SK-N-SH (cell line): ENCODE measurements at places on chromosomes 6 and 20.
A peak's percentile ranks its signal among the peaks of the same experiment; 100 is the strongest.

DNA sequence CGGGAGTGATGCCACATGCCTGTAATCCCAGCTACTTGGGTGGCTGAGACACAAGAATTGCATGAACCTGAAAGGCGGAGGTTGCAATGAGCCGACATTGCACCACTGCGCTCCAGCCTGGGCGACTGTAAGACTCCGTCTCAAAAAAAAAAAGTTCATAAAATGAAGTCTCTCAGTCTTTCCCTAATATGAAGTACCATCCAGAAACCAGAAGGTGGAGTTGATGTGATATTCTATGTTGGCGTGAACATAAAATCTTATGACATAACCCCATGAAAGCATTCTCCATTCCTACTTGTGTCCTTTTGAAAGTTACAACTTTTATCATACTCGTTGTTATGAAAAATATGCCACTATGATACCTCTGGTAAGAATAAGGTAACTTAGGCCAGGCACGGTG is 5.7 kb downstream of the SOD2 start:
- DNase-seq: no peak

DNA sequence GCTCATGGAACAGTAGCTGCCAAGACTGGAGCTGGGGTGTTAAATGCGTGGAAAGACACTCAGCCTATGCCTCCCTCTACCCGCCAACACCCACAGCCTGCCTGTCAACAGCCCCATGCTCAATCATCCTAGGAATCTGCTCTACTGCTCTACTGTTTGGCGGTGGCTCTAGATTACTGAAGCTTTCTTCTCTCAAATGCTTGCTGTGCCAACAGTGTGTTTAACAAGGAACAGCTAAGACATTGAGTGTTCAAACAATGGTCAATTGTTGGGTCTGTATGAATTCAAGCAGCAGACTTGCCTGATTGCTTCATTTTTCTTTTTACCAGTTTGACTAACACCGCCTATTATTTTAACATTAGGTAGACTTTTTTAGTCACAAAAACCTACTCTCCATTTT is 258.6 kb downstream of the SOD2 start:
- no peak for DNase-seq

- no peak for DNase-seq
Measured at GRCh38 chr20:64224351-64225170, 31.0 kb upstream of the PCMTD2 start.

DNA sequence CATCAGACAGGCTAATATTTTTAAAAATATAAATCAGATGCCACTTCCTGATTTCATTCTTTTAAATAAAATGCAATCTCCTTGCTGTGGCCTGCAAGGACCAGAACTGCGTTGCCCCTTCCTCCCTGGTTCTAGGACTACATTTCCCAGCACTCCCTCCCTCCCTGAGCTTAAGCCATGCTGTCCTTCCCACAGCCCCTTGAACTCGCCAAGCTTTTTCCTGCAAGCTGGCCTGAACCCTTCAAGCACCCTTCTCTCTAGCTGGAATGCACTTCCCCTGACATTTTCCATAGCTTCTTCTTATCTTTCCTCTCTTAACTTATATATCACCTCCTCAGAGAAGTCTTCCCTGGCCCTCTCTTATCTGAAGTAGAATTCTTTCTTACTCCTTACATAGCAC is 6.1 kb upstream of the DOK5 start:
- DNase-seq: no peak

GRCh38 chr6:79030511-79030910 is 47.5 kb downstream of the PHIP start:
- no peak for DNase-seq

DNA sequence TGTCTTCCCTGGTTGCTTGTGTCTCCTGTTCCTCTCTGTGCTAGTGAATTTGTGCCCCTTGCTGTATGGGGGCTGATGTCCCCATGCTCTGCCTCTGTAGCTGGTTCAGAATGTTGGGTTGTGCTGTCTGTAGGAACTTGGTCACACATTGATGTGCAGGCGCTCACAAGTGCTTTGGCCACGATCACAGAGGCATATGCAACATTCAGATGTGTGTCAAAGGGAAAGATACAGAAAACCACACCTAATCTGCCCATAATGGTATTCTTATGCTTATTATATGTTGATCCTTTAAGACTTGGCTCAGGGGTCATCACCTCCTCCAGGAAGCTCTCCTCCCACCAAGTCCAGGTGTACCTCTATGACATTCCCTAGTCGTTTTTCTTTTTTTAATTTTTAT is 17.1 kb upstream of the DHX35 start:
- DNase-seq: no peak

GRCh38 chr6:43949551-43949991 is 177.7 kb downstream of the MRPL14 start:
- no peak for DNase-seq

- no peak for DNase-seq
Measured at GRCh38 chr6:150908901-150909300, 43.4 kb downstream of the MTHFD1L start.

- no peak for DNase-seq
Measured at GRCh38 chr6:130457605-130458004, 91.8 kb downstream of the TMEM200A start.

- no peak for DNase-seq
Measured at GRCh38 chr6:164417537-164418261, 891.7 kb downstream of the C6orf118 start.

DNA sequence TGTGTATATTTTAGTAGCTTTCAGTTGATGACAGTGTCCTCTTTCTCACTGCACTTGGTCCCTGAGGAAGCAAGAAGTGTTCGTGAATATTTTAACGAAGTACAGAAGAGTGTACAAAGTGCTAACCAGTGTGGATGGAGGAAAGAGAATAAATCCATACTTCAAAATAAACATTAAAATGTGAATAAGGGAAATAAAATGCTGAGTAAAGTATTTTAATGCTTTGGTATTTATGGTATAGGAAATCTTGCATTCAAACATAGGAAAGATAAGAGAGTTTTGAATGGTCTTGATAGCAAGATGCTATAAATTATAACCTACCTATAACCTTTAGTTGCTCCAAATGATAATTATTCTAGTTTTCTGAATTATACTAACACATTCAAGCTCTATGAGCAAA is 493.4 kb upstream of the EYS start:
- no peak for DNase-seq

DNA sequence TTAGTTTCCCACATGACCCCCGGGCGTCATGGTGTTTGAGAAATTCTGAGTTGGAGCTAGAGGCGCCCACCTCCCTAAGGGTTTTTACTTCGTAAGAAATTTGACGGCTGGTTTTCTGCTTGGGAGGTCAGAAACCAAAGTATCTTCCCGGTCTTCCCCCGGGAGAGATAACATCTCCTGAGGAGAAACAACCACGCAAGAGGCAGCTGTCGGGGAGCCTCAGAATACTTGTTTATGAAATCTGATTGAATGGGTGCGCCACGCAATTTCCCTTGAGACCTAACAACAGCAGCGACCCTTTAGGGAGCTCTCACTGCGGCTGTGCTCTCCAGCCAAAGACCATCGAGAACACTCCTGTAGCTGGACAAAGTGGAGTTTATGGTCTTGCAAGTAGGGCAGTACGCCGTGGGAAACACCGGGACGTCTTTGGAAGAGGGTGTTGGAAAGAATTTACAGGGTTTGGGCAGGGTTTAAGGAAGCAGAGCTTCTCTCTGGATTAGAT is 608 bp upstream of the EIF2S2 start:
- DNase-seq: peak; percentile 60

- no peak for DNase-seq
Measured at GRCh38 chr6:125253881-125254280, 47.9 kb downstream of the HDDC2 start.

DNA sequence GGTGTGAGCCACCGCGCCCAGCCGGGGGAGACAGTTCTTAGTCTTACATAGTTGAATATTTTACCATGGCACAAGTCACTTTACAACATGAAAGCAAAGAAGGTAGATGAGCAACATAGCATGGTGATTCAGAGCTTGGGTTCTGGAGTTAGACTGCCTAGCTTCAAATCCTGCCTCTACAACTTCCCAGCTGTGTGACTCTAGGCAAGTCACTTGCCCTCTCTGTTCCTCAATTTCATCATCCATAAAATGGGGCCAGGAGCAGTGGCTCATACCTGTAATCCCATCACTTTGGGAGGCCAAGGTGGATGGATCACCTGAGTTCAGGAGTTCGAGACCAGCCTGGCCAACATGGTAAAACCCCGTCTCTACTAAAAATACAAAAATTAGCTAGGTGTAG is 26.3 kb downstream of the HCK start:
- no peak for DNase-seq

- no peak for DNase-seq
Measured at GRCh38 chr6:170265655-170266054, 25.2 kb downstream of the DLL1 start.

GRCh38 chr6:2094642-2095041 is 150.8 kb downstream of the GMDS start:
- DNase-seq: no peak

GRCh38 chr20:59581993-59582679 is 22.2 kb upstream of the PHACTR3 start:
- no peak for DNase-seq

GRCh38 chr6:113636357-113636824 is 220.8 kb upstream of the MARCKS start:
- no peak for DNase-seq

DNA sequence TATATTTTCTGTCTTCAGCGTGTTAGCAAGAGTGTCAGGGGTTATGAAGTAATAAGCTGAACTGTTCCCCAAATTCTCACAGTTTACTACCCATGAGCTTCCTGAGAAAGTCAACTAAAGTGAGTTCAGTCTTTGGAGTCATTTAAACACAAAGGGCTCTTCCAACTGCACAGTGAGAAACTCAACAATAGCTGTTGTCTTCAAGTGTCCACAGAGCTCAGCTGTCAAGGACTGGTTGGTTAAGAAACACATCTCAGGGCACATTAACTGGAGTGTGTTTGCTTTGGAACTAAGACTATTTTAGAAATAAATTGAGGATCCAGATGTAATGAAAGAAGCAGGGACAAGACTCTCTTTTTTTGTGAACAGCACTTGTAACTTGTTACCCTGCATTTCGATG is 241.4 kb upstream of the SOX4 start:
- no peak for DNase-seq

- no peak for DNase-seq
Measured at GRCh38 chr20:14711652-14712051, 374.2 kb upstream of the FLRT3 start.

- no peak for DNase-seq
Measured at GRCh38 chr6:75874224-75874623, 125.2 kb downstream of the MYO6 start.

DNA sequence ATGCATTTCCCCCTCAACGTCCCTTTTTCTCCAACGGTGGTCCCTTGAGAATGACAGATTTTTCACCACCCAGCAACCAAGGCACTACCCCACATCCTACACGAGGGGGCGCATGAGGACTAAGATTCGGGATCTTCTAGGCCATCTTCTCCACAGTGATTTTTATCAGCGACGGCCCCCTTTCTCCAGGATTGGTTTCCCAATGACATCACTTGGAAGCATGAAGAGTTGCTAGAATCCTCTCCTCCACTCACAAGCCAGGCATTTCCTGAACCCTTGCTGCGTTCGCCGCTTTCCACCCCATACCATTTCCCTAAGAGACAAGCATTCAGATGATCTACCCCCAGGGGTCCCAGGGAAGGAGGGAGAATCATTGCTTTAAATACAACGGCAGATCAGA is 252.0 kb downstream of the HIVEP2 start:
- peak; percentile 61 for DNase-seq

- DNase-seq: no peak
Measured at GRCh38 chr6:106470811-106471210, 110.3 kb downstream of the CRYBG1 start.

DNA sequence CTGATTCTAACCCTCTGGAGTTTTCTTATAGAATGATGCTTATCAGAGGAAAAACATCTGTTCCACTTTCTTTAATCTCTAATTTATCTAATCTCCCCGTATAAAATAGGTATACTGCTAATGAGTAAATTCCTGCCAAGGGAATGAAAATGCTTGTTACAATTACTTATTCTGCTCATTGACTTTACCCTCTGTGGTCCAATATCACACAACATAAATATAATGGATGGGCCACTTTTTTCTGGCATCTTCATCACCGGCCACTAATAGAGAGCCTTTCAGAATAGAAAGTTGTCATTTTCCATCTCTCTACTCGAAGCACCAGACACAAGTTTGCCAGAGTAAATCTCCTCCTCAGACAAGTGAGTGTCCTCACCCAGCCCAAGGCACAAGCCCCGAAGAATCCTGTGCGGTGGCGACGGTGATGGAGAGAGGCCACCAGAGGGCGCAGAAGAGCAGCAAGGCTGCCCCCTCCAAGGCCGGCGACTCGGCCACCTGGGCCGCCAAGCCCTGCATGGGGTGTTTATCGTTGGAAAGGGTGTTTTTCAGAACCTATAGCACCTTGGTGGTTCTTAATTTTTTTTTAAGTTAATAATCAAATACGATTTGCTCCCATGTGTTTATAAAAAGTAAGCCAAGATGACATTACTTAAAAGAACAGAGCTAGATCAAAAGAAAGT is 212.9 kb upstream of the ARID1B start:
- DNase-seq: peak; percentile 84

GRCh38 chr20:12318043-12318442 is 400.4 kb downstream of the BTBD3 start:
- no peak for DNase-seq

GRCh38 chr20:47241345-47241781 is 115.1 kb downstream of the ZMYND8 start:
- no peak for DNase-seq

GRCh38 chr6:18491308-18492045 is 104.3 kb downstream of the RNF144B start:
- no peak for DNase-seq

GRCh38 chr6:4010048-4010447 is 68.9 kb downstream of the FAM217A start:
- no peak for DNase-seq

- DNase-seq: no peak
Measured at GRCh38 chr6:14074476-14075094, 43.0 kb upstream of the CD83 start.

DNA sequence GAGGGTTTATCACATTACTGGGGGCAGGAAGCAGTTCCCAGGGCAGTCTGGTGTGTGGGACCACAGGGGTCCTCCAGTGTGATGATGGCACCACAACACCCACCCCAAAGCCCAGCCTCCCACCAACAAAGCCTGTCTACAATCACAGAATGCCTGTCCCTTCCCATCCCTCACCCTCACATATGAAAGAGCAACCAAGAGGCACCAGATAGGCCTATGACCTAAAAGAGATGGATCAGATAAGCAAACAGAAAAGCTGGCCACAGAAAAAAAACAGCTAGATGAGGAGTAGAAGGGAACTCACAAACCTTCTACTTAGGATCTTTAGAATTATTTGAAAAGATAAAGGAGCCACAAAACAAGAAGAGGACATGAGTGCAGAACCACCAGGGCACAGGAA is 54.3 kb downstream of the SERAC1 start:
- no peak for DNase-seq
